ENCODE measurements at places on chromosomes 1 and 21. TPM values are rescaled to one million over a fixed set of nuclear protein-coding genes. Genes with fewer than 3 reads are reported as not detected.

Gene HTR6
- total RNA-seq = not detected

Gene LINGO4
- total RNA-seq = under 0.01 TPM

Gene TRAPPC10
- 25.9 TPM for total RNA-seq

Gene SSR2
- 681 TPM for total RNA-seq

Gene GPATCH2
- 26.7 TPM for total RNA-seq

Gene ELAPOR1
- 0.50 TPM for total RNA-seq

Gene CFAP45
- total RNA-seq = 1.1 TPM

All from uterine smooth muscle cell (primary cell).